ENCODE measurements at places on chromosomes 6 and 20.

GRCh38 chr20:47783828-47784598 lies 1.3 kb downstream of the SULF2 start:
- DNase-seq, result no peak

- DNase-seq, result no peak
Measured at GRCh38 chr20:24702501-24703283, 233.3 kb downstream of the SYNDIG1 start.

DNA sequence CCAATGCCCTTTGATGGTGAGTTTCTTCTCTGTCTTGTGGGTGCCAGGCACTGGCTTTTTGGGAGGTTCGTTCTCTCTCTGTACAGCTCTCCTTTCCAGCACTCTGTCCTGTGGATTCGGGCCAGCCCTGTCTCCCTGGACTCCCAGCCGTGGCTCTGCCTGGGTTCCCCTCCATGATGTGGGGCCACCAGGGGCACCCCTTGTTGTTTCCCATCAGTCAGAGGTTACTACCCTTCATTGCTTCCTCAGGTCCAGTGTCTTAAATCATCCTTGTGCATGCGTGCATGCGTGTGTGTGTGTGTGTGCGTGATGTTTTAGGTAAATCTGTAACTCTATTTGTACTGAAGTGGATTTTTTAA lies 40.5 kb downstream of the DYNLT1 start:
- no peak for DNase-seq

DNA sequence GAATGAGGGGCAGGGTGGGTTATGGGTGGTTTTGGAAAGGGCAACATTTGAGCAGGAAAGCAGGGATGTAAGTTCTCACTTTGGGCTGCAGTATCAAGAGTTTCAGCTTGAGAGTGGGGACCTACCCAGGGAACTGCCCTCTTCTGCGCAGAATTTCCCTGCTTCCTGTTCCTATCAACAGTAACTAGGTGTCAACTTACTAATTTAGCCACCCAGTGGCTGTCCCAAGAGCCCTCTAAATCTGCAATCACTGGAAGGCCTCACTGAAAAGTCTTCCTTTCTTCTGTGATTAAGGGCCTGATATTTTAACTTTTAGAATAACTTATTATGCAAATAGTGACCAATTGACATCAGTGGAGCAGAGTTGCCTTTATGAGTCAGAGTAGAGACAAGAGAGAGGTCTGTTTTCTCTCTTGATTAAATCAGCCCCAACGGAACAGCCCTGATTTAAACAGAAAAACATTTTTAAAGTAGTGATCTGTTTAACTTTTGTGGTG lies 118.2 kb upstream of the RIPOR2 start:
- no peak for DNase-seq

DNA sequence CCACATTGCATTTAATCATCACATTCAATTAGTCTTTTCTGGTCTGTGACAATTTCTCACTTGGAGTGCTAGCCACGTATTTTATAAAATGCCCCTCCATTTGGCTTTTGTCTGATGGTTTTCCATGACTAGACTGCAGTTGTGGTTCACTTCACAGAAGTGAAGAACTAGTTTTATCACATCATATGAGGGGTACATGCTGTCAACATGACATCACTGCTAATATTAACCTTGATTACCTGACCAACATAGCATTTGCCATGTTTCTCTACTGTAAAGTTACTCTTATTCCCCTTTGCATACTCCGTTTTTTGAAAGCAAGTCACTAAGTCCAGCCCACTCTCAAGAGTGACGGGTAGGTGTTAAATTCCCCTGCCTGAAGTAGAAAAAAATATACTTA lies 48.0 kb upstream of the COL10A1 start:
- DNase-seq, result no peak

GRCh38 chr6:129634411-129635230 lies 75.4 kb downstream of the ARHGAP18 start:
- no peak for DNase-seq

DNA sequence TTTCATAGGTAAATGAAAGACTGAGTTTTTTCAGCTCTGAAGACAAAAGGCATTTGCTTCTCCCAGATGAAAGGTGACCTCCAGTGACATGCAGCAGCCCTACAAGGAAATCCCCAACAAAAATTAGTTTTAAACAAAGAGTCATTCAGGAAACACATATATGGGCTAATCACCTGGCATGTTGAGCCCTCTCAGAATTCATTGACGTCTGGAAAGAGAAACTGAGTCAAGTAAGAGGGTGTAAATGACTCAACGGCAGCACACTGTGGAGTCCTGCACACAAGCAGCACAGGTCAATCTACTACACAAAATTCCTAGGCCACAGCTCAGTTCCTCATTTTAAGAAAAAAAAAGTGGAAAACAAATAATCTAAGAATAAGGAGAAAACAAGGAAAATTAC lies 592.3 kb downstream of the EPHA7 start:
- no peak for DNase-seq

DNA sequence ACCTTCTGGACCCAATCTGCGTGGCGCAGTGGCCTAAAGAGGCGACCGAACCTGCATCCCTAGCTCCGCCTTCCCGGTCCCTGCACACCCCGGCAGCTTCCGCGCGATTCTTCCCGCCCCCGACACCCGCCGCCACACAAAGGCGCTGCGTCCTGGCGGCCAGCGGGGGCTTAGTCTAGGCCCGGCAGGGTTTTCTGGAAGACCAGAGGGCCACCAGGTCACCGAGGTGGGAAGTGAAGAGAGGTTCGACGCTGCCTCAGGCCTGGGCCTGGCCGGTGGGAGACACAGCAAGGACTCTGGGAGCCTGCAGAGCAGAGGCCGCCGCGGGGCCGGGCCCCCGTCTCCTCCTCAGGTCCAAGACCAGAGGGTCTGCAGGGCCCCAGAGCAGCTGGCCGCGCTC lies 154.9 kb downstream of the OR2B2 start:
- DNase-seq, result no peak

DNA sequence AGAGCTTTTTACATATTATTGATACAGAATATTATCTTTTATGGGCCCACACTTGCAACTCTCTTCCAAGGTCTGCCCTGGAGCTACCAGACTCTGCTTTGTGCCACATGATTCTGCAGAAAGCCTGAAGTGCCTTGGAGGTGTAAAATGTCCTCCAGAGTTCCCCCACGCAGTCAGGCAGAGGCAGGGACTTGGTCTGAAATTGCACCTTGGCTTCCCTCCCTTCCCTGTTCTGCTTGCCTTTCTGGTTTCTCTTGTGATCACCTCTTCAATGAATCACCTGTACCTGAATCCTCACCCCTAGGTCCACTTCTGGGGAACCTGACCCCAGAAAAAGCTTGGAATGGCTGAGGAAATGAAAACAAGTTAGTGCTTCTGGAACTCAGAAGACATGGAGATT lies 43.0 kb upstream of the TGM2 start:
- DNase-seq, result no peak

DNA sequence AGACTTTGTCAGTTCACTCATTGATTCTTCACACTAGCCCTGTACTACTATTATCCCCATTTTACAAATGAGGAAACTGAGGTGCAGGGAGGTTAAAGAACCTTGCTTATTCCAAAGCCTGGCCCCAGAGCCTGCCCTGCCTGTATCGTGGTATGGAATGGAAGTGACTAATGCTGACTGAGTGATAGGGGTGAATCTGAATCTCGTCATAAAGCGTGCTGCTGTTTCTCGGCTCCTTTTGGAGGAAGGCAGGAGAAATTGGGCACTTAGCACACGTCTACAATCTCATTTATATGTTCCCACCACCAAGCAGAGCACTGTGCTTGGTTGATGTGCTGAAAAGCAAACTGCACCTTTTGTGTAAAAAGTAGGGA lies 17.1 kb downstream of the GFRA4 start:
- no peak for DNase-seq

GRCh38 chr20:22511943-22512910 lies 72.1 kb downstream of the FOXA2 start:
- DNase-seq, result no peak

DNA sequence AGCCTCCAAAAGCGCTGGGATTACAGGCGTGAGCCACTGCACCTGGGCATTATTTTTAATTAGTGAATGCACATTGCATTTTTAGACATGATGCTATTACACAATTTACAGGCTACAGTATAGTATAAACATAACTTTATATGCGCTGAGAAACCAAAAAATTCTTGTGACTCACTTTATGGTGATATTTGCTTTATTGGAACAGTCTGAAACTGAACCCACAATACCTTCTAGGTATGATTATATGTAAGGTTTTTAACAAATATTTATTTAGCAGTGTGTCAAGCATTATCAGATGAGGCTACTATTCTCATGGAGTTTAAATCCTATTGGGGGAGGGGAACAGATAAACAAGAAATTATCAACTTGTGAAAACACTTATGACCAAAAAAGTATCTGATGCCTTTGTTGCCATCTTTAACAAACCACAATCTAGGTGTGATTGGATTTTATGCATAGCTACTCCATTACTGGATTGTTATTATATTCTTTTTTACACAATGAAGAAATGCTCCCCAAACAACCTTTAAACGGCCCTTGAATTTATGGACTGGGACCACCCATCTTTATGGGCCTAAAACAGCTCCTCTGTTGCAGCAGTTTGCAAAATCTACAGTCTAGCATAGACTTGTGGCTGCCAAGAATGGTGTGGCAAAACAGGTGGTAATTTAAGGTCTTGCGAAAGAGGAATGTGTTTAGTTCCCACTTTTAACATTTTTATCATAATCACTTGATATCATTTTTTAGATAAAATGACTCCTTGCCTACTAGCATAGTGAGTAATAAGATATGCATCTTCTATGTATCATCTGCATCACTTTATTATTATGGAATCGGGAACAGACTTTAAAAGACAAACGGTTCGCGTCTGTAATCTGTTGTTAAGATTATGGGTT lies 159.2 kb upstream of the C6orf118 start:
- no peak for DNase-seq

DNA sequence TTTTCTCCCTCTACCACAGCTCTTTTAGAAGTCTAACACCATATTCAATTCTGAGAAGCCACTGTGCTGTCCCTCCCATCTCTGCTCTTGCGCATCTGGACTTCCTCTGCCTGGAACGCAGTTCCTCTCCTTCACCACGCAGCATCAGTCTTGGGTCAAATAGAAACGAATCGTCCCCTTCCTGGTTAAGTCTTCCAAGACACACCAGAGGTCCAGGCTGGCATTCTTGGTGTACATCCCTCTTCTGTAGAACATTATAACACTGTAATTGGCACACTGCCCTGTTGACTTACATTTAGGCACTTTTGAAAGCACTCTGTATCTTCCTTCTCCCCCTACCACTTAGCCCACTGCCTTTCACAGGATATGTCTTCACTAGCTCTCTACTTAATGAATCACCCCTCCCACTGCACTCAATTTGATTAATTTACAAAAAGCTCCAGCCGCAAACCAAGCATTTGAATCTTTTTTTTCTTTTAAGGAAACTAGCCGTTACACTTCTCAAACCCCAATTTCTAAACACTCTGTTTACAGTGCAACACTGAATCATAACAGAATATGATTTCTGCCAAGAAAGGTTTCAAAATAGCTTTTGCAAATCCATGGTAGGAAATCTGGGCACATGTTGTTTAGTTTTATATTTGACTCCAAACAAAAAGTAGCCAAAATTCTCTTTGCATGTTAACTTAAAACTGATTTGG lies 140.8 kb upstream of the CARMIL1 start:
- no peak for DNase-seq

DNA sequence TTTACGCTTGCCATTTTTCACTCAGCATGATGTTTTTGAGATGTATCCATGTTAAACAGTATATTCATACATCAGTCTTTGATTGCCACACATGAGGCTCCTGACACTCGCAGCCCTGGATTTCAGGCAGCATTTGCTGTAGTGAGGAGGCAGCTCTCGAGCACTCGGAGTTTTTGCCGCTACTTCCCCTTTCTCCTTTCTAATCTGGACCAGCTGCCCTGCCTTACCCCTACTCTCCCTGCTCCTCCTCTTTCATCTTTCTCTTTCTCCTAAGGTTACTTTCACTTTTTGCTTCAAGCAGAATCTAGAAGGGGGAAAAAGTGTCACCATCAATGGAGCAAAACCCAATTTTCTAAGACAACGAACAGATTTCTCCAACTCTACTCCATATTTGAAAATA lies 5.9 kb upstream of the CST3 start:
- no peak for DNase-seq

DNA sequence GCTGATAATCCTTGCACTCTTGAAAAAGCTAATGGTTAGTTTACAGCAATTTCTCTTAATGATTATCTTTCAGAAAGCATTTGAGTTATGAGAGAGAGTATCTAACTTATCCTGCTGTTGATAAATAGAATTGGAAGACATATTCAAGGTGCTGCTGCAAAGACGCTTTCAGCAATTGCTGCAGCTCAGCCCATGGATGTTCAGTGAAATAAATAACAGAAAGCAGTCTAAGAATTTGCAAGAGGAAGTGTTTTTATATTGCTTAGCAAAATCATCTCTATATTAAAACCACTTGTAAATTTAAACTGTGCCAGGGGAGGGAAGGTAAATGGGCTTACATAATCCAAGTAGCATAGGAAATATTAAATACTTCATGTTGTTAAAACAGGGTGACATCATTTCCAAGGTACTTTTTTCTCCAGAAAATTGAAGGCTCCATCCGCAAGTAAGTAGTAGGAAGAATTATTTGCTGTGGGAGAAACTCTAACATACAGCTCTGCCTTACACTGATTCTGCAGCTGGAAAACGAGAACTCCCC lies 188.5 kb downstream of the ADAT2 start:
- DNase-seq, result no peak

DNA sequence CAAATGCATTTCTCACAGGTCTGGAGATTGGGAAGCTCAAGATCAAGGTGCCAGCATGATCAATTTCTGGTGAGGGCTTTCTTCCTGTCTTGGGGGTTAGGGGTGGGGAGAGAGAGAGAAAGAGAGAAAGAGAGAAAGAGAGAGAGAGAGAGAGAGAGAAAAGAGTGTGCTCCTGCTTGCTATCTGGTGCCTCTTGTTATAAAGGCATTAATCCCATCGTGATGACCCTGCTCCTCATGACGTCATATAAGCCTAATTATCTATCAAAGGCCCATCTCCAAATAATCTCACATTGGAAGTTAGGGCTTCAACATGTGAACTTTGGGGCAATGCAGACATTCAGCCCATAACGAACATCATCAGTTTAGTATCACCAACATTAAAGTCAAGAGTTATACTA lies 114.8 kb downstream of the EYA4 start:
- DNase-seq, result no peak

DNA sequence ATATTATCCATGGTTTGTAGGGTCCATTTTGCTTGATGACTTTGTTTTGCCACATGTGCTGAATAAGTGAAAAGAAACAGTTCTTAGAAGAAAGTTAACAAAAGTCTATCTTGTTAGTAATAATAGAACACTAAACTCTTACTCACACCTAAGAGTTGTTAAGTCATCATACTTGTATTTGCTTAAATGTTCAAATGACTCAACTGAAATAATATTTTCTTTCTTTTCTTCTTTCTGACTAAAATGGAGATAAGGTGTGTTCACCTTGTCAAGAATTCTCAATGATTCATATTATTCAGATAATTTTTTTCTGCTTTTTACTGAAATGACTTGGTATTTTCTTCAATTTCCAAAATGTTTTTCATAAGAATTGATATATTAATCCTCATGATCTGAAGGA lies 327.2 kb downstream of the HTR1B start:
- DNase-seq, result no peak

DNA sequence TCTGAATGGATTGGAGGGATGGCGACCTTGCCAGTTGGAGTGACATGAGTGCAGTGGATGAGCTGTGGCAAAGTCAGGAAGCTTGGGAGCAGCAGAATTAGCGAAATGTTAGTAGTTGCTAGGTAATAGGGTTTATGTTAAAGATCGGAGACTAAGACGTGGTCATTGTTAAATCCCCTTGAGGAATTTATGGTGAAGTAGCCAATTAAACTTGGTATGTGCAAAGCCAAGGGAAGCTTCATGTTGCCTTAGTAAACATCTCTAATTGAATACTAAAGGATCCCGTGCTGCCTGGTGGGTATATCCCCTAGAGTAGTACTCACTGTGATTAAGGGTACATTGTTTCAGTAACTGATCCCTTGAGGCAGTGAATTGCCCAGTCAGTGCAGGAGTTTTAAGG lies 106.0 kb downstream of the PRIM2 start:
- DNase-seq, result no peak

Measured in kidney epithelial cell (primary cell).